ENCODE measurements at places on chromosomes 2 and 18.

- no peak for DNase-seq
These were observed 73.2 kb downstream of the TGFA start for GRCh38 chr2:70480468-70480867.

GRCh38 chr2:177038787-177039484 lies 173.7 kb upstream of the HNRNPA3 start:
- DNase-seq = no peak

- DNase-seq = no peak
These were observed 34.9 kb upstream of the APCDD1 start for GRCh38 chr18:10419420-10420103.

DNA sequence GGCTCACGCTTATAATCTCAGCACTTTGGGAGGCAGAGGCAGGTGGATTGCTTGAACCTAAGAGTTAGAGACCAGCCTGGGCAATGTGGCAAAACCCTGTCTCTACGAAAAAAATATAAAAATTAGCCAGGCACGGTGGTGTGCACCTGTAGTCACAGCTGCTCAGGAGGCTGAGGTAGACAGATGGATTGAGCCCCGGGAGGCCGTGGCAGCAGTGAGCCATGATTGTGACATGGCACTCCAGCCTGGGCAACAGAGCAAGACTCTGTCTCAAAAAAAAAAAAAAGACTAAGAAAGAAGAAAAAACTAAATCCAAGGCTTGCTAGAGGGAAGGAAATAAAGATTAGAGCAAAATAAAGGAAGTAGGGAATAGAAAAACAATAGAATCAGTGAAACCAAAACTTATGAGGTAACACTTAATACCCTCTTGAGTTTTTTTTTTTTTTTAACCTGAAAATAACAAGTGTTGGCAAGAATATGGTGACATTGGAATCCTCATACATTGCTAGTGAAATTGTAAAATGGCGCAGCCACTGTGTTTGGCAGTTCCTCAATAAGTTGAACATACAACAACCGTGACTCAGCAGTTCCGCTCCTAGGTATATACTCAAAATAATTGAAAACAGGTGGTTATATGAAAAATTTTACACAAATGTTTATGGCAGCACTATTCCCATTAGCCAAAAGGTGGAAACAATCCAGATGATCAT lies 85.2 kb downstream of the EML4 start:
- DNase-seq = no peak

DNA sequence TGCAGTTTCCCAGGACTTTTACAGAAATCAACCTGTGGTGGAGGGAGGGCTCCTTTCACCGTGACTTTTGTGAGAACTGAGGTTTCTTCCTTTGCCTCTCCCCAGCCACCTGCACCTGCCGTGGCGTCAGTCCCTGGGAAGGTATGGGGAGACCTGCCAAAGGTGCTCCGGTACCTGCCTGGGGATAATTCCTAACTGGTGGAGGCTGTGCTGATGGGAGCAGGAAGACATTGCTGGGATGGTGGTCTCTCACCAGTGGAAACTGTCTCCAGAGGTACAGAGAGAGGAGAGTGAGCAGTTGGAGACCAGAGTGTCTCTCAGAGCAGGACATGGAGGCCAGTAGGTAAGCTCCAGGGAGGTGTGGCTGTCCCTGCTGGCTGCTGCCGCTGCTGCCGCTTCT lies 52.6 kb downstream of the CIB4 start:
- peak; percentile 2 for DNase-seq

GRCh38 chr18:12359515-12359927 lies 17.5 kb downstream of the AFG3L2 start:
- no peak for DNase-seq

GRCh38 chr2:189254268-189254883 lies 74.8 kb upstream of the COL5A2 start:
- no peak for DNase-seq

- DNase-seq = peak; percentile 20
These were observed 26.0 kb upstream of the SP3 start for GRCh38 chr2:173990970-173991819.

DNA sequence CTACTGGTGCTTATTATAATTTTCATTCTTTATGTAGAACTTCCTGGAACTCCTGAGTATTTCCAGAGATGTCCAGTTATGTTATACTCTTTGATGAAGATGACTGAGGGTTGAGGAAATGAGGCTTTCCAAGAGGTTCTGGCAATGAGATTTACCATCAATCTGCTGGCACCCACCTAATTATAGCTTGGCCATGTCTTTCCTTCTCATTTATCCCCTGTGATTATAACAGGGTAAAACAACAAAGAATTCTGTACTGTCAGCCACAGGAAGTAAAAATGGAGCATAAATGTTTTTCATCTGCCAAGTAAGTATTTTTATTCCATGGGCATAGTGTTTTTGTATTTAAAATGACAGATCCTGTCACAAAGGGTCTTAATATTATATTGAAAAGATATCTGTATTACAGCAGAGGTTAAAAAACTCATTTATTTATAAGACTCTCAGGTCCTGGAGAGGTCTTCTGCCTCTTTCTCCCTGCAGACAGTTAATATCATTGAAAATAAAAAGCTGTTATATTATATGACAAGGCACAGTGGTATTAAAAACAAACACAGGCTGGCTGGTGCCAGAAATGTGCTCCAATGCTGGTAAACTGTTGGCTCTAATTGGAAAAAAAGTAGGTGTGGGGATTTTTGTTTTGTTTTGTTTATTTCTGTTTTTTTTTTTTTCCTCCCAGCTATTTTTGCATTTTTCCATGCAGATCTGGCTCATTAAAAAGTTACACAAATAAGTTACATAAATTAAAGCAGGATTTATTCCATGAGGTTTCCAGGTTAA lies 1764.1 kb upstream of the CELF4 start:
- DNase-seq = no peak

- no peak for DNase-seq
These were observed 2.6 kb downstream of the ZNF521 start for GRCh38 chr18:25349131-25349925.

- no peak for DNase-seq
These were observed 112.8 kb downstream of the NDUFA10 start for GRCh38 chr2:239912171-239912937.

DNA sequence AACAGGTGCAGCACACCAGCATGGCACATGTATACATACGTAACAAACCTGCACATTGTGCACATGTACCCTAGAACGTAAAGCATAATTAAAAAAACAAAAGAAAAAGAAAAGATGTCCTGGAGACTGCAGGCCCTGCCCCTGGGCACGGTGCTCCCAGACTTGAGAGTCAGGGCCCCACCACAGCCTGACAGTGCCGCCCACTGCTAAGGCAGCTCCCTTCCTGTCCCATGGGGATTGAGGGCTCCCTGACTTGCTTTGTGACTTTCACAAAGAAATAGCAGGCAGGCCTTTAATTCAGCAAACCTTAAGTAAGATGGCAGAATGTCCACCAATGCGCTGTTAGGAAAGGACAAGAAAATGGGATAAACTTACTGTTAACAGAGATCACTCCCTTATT lies 116.8 kb downstream of the NDUFA10 start:
- no peak for DNase-seq

GRCh38 chr2:177717831-177718618 lies 325.5 kb downstream of the AGPS start:
- no peak for DNase-seq

GRCh38 chr2:99032001-99032400 lies 96.0 kb upstream of the CRACDL start:
- DNase-seq = no peak

DNA sequence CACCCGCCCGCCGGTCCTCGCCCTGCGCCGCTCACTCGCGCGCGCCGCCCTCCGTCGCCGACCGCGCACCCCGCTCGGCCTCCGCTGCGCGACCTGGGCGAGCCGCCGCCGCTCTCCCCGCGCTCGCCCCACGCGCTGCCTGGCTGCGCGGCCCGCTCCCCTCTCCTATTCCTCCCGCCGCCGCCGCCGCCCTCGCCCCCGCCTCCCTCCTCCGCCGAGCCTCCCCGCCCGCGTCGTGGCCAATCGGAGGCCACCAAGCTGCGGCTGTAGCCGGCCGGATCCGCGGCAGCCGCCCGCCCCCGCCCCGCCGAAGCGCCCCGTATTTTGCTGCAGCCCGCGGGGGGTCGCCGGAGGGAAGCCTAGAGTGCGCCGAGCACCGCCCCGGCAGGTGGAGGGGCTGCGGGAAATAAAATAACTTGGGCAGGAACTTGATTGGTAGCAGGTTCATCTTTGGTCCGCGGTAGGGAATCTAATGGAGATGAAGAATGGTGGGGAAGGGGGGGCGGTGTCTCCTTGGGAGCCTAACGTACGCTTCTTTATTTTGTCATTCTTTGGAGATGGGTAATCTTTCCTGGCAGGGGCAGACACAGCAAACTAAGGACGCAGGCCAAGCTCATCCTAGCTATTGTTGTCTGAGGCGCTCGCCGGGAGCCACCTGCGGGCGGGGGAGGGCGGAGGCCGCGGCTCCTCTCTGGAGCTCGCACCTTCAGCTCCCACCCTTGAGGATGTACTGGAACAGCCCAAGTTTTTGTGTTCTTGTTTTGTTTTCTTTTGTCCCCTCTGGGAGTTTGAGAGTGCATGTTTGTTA lies 1.1 kb upstream of the CDH2 start:
- DNase-seq = no peak

GRCh38 chr2:144431998-144432397 lies 87.9 kb downstream of the ZEB2 start:
- DNase-seq = no peak

- DNase-seq = no peak
These were observed 210.8 kb upstream of the SLC35G4 start for GRCh38 chr18:11398625-11399024.

GRCh38 chr18:41703744-41704530 lies 251.1 kb upstream of the PIK3C3 start:
- no peak for DNase-seq

GRCh38 chr2:204771721-204772120 lies 226.4 kb downstream of the PARD3B start:
- DNase-seq = no peak

DNA sequence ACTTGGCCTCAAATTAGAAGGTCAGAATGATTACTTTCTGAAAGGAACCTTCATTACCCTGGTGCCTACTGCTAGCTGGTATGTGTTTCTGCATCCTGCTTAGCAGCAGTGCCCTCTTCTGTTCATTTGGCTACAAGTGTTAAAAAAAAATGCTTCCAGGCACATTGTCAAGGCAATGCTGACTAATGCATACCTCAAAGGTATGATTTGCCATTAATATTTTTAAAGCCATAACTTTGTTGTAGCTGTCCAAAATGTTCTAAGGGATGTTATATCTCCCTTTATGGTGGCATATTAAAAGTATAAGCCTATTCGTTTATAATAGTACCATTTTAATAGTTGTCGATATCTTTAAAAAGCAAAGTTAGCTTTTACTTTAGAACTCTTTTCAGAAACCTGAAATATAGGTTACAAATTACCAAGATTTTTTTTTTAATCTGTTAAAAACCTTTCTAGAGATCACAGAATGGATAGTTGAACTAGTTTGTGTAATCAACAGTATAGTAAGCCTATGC lies 52.0 kb upstream of the FAM171B start:
- DNase-seq = peak; percentile 17
